Activated T-cell treated with anti-CD3 and anti-CD28 coated beads, Interleukin-2, amount 50 U/mL, for 48 hours (primary cell): ENCODE measurements at places on chromosomes 12 and 14.
A peak's percentile ranks its signal among the peaks of the same experiment; 100 is the strongest.

- no peak for DNase-seq
These were observed 232.0 kb downstream of the PPM1H start for GRCh38 chr12:62703011-62703380.

- DNase-seq, result no peak
These were observed 2.9 kb upstream of the SBNO1 start for GRCh38 chr12:123367511-123367910.

- no peak for DNase-seq
These were observed 8.1 kb downstream of the MMP14 start for GRCh38 chr14:22844221-22845102.

DNA sequence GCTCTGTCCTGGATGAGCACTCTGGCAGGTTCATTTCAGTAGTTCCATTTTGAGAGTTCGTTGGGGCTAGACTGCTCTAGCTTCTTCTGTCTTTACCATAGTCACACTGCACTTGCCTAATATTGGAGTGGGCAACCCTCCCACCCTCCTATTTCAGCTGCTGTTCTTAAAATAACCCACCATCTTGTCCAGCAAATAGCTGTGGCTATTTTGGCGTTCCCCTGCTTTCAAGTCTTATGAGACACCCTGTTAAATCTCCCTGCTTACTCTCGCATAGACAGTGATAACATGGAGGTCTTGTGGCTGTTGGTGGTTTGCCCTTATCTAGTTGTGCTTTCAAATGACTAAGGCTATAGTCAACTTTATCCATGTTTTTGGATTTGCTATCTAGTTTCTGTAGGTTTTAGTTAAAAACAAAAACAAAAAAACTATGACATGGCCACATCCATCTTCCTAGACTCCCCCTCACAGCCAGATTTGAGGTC is 65.5 kb downstream of the LRP6 start:
- peak; percentile 21 for DNase-seq

GRCh38 chr14:100240668-100241032 is 1.7 kb downstream of the YY1 start:
- DNase-seq, result no peak

DNA sequence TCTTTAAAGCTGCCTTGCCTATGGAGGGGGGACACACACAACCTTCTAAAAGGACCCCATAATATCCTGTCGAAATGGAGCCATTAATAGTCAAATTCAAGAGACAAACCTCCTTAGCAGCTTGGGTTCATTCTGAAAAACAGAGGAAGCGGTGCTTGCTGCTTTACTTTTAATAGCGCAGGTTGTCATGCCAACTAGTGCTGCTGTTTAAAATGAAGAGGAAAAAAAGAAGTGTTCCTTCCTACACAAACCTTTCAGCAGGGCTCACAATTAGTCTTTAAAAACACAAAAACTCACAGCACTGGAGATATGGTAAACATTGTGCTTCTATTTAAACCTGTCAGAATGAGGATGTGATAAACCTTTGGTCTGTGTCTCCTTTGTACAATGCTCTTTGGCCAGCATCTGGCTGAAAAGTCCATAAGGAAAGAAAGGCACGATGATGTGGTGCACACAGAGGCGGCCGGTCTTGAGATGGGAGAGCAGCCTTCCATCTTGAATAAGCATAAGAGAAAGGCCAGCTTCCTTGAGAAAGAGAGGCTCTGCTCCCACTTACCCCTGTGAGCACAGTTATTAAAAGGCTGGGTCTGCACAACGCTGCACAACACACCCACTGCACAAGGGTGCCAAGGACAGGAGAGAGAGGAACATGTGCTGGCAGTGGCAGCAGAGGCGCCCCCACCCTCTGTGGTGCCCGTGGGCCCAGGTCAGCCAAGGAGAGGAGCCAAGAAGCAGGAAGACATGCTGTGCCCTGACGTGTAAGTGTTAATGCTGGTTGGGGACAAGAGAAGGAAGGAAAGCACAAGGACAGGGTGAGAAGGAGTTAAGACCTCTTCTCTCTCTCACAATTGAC is 144.6 kb downstream of the TTC7B start:
- no peak for DNase-seq

- DNase-seq, result no peak
These were observed 53.3 kb upstream of the STK38L start for GRCh38 chr12:27190761-27191160.

DNA sequence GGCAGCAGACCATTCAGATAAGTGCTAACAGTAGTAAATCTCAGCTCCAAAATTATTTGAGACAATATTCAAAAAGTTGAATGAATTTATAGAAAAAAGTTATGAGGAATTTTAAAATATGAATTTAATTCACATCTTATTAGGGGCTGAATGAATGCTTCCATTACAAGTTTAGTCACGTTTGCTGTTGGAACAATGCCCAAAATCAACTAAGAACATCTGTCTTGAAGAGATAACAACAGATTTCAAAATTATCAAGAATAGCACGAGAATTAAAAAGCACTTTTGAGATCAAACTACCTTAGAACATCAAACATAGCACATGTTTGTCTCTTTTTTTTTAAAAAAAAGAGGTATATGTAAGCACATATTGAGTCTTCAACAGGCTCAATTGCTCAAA is 115.4 kb upstream of the PPFIA2 start:
- DNase-seq, result no peak

GRCh38 chr12:113819495-113819894 is 146.6 kb downstream of the RBM19 start:
- no peak for DNase-seq

- DNase-seq, result no peak
These were observed 42.8 kb downstream of the ACSM4 start for GRCh38 chr12:7346551-7347225.

- DNase-seq, result no peak
These were observed 89.8 kb downstream of the CHST11 start for GRCh38 chr12:104546575-104546974.

DNA sequence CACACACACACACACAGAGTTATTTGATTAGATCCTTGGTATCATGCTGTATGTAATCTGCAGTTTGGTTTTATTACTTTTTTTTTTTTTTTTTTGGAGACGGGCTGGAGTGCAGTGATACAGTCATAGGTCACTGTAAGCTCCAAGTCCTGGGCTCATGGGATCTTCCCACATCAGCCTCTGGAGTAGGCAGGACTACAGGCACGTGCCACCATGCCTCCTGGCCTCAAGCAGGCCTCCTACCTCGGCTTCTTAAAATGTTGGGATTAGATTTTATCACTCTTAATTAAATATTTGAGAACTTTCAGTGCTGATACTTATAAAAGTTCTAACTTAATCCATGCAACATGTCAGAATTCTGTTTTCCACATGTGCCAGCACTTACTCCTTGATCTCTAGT is 31.3 kb upstream of the PSEN1 start:
- no peak for DNase-seq

GRCh38 chr14:22896356-22896755 is 13.3 kb downstream of the REM2 start:
- DNase-seq, result no peak

- no peak for DNase-seq
These were observed 236.0 kb downstream of the ETNK1 start for GRCh38 chr12:22860926-22861325.

- no peak for DNase-seq
These were observed 51.3 kb downstream of the SRGAP1 start for GRCh38 chr12:63895841-63896240.

DNA sequence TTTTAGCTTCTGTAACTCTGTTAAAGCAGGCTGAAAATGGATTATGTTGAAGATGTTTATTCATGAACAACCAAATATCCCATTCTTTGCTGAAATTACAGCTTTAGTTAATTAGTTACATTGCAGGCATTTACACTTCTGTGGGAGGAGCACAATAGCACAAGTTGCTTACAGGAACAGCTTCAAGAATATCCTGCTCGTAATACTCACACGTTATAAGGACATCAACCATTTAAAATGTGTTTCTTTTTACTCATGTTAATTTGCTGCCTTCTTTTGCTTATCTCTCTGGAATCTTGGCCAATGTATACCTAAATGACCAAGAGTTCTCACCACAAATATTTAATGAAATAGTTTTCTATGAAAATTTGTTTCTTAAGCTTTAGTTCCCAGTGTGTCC is 305.2 kb upstream of the SYT1 start:
- no peak for DNase-seq

DNA sequence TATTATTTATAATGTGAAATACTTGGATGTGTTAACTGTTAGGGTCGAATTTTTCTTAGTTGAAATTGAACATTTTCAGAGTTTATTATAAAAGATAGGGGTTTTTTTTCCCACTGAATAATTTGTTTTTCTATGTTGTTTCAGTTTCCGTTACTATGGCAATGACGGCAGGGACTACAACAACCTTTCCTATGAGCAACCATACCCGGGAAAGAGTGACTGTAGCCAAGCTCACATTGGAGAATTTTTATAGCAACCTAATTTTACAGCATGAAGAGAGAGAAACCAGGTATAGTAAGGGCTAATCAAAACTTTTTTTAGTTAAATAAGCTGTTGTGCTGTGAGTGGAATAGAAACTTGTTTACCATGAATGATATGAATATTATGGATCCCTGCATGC is 35.1 kb upstream of the BMAL2 start:
- no peak for DNase-seq

DNA sequence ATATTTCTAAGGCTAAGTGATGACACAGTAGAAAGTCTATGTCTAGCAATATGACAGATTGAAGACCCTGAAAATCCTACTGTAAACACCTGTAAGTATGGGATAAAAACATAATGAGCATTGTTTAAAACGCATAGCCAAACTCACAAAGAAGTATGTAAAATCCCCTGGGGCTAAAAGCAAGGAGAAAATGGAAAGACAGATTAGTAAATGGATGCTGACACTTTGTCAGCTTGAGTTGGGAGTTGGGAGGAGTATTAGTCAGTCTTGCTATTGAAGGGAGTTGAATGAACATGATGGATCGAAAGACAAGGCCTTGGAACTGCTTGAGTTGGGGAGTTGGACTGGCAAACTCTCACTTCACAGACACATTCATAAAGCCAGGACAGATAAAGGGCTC is 79.0 kb upstream of the PRKD1 start:
- DNase-seq, result no peak

DNA sequence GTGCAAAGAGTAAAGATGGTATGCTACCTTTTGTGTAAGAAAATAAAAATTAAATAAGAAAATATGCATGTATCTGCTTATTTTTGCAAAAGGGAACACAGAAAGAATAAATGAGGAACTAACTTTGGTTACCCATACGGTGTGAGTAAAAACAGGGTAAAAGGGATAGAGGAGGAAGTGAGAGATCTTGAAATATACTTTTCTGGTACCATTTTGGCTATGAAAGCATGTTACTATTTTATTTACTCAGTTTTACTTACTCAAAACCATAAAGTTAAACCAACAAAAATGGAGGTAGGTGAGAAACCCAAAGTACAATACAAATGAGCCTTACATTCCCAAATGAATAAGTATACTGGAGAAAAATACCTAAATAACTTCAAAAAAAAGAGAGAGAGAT is 122.0 kb upstream of the EGLN3 start:
- no peak for DNase-seq

- DNase-seq, result peak; percentile 83
These were observed 92.9 kb upstream of the EGLN3 start for GRCh38 chr14:34043627-34044372.

GRCh38 chr14:76603713-76604112 is 157.6 kb upstream of the VASH1 start:
- DNase-seq, result no peak

DNA sequence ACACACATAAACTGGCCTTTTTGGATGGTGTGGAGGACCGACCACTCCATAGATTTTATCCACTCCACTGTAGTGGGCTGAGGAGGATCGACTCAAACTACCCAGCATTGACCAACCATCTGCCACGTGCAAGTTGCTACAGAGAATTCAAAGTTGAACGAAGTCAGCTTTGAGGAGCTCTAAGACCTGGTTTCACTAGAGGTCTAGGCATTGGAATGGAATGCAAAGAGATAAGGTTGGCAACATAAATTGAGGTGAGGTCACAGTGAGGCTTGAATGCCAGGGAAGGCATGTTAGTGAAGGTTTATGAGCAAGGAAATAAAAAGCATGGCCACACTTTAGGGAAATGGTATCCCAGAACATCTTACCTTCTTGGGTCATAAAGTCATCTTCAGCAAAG is 14.5 kb downstream of the VWF start:
- DNase-seq, result no peak

GRCh38 chr14:103638594-103638993 is 9.6 kb downstream of the KLC1 start:
- no peak for DNase-seq

- DNase-seq, result no peak
These were observed 14.3 kb upstream of the FBXL14 start for GRCh38 chr12:1608713-1609119.

GRCh38 chr12:83767723-83768122 is 1081.0 kb downstream of the TMTC2 start:
- no peak for DNase-seq

GRCh38 chr12:100254876-100255275 is 12.0 kb downstream of the DEPDC4 start:
- DNase-seq, result no peak

DNA sequence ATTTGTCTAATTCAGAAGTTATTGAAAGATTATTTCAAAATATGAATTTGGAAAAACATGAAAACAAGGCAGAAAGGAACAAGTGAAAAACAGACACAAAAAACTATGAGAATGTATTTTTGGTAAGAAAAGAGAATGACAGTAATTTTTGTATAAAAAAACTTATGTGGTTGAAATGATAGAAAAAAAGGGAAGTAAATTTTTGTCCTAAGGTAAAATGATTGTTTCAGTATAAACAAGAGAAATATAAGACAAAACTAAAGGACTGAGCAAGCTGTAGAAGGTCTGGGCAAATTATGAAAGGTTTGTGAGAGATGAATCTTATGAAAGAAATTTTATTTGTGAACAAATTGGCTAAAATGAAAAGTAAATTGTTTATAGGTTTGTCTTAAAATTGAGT is 44.6 kb downstream of the CEP83 start:
- DNase-seq, result no peak

- DNase-seq, result no peak
These were observed 68.3 kb downstream of the FOXN3 start for GRCh38 chr14:89348722-89349121.

GRCh38 chr14:50763382-50764007 is 67.5 kb downstream of the NIN start:
- no peak for DNase-seq

GRCh38 chr12:31687101-31687527 is 27.6 kb downstream of the ETFBKMT start:
- no peak for DNase-seq

GRCh38 chr12:4322726-4323125 is 1.7 kb downstream of the TIGAR start:
- no peak for DNase-seq

DNA sequence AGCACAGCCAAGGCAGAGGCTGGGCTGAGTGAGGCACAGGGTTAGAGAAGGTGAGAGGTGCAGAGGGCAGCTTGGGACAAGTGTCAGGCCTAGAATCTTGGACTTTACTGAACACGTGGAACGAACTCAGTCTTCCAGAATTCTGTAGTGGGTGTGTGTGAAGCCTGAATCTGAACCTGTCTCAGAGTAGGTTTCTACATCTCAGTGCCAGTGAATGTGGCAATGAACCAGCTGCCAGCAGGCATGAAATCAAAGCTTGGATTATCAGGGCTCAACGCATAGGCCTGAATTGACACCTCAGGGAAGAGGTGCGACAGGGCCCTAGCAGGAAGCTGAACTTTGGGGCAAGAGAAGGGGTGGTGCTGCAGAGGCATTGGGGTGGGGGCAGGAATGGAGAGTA is 104.6 kb downstream of the SAMD4A start:
- DNase-seq, result no peak
